Stimulated activated CD4-positive, alpha-beta T cell treated with anti-CD3 and anti-CD28 coated beads, Interleukin-2, amount 100 ng/mL, for 48 hours (primary cell): ENCODE measurements at places on chromosomes 16 and 17.

DNA sequence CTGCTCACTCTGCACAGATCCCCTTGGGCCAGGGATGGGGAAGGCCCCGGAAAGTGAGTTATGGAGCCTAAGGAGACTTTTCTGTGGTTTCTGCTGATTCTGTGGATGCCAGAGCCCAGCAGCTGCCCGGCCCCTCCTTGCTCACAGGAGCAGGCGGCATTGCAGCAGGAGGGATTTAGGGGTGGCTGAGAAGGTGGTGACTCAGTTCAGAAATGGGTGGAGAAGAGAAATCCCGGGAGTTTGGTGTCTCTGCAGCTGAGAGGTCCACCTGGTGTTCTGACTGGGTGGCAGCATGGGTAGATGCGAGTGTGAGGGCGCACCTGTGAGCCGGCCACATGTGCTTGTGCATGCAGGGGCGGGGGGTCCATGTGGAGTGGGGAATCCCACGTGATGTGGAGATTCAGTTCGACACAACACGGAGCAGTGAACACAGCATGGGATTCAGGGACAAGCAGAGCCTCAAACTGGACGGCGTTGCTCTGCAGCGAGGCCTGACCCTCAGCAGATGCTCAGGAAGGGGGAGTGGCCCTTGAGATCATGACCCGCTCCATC is 16.0 kb upstream of the SPPL2C start:
- DNase-seq: no peak

GRCh38 chr16:67608364-67608763 is 36.6 kb upstream of the CARMIL2 start:
- DNase-seq: no peak

- DNase-seq: no peak
Observed at GRCh38 chr16:24611310-24611709, 71.9 kb downstream of the RBBP6 start.

- no peak for DNase-seq
Observed at GRCh38 chr17:20187049-20187448, 177.9 kb downstream of the SPECC1 start.

- no peak for DNase-seq
Observed at GRCh38 chr16:1580956-1581355, 30.9 kb downstream of the IFT140 start.

DNA sequence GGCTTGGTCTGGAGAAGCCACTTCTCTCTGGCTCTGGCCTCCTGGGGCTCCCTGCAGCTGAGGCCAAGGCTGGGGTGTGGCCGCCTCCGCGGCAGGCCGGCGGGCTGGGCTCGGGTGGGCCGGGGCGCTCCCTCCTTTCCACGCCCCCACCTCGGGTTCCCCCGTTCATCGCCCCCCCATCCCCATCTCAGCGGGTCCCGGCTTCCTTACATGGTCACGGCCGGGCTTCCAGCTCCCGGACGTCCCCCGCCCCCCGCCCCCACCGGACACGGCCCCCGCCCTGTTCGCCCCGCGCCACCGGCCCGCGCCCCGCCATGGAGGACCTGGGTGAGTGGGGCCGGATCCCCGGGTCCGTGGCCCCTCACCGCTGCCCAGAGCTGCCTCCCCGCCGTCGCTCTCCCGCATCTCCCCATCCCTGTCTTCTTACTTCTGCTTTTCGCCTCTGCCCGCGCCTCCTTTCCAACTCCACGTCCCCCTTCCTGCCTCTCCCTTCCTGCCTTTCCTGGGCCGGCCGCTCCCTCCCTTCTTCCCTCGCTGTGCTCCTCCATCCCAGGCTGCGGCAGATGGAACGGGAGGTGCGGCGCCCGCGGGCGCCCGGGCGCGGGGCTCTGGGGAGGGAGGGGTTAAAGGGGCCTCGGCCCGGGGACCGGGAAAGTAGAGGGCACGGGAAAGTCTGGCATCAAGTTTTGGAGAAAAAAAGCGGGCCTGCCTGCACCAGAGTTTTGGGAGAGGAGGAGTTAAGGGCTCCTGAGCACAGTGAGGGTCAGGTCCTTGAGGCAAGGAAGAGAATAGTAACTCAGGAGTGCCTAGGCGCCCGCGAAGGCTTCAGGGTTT is at the start of gene TGFB1I1:
Gene TGFB1I1, plus strand, starts transcription at position 278 of the 834 bp plus-strand sequence. Its CDS starts 37 bp downstream, at position 315.
- DNase-seq: no peak
